KBM-7 (cell line): ENCODE measurements at places on chromosomes 5 and 9.
A peak's percentile ranks its signal among the peaks of the same experiment; 100 is the strongest.

DNA sequence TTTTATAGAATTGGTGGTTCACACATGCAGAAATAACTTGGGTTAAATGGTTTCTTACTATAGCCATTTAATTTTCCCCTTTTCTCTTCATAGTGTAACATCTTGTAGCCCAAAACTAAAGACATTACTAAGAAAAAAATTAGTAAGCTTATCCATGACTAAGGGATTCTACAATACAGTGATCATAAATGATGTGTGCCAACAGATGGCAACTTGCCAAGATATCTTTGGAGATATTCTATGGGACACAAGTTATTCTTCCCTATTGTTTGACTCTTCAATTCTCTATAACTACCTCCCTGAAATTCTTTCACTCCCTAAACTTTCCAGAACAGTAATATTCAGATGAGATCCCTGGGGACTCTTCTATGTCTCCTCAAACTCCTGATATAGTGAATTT, 580.6 kb downstream of the PTPRD start:
- no peak for DNase-seq

DNA sequence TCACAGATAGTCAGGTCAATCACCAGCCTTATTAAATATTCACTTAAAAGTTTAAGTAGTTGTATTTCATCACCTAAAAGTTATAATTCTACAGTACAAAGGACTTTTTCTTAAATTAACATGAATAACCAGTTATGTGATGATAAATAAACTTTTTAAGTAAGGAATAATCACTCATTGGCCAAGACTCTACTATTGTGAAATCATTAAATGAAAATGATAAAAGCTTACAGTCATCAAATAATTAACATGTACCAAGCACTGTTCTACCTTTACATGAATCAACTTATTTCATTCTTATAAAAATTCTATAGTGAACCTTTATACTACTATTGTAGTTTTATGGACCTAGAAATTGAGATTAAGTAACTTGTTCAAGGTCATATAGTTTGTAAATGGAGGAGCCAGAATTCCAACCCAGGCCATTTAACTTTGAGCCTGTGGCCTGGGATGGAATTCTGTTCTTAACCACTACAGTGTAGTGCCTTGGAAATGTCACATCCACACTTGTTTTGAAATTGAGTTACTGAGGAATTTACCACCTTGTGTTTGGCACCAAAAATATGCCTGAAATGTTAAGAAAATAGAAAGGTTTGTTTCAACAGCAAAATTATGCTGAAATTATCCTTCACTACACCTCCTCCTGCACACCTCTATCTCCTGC, 32.8 kb upstream of the MSANTD3 start:
- no peak for DNase-seq

DNA sequence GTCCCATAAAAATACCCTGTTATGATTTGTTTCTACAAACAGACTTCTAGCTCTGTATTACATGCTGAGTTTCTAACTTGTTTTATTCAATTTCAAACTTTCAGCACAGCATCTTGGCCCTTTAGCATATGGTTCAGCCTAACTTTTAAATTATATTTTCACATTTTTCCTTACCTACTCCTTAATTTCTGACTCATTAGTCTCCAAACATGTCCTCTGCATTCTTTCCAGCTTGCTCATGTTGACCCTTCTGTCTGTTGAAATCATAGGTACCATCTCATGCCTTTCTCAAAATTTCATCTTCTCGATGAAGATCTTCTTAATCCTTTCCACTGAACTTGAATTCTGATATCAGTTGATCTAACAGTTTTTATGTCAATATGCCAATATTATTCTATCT, 200.9 kb upstream of the RIOK2 start:
- no peak for DNase-seq

- DNase-seq, result peak; percentile 51
Measured at GRCh38 chr5:159405611-159406031, 75.3 kb upstream of the IL12B start.

DNA sequence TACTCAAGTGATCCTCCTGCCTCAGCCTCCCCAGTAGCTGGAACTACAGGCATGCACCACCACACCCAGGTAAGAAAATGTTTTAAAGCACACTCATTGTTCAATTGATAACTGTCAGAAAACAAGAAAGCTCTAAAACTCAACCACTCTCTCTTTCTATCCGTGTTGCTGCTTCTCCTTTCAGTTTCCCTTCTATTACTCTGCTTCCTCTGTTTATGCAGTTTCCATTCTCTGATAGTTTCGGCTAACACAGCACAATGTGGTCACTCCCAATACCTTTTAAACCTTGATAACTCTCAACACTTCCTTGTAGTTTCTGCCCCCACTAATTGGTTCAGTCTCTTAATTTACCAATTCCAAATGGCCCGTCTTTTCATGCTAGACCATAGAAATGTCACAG, 59.2 kb upstream of the NR4A3 start:
- DNase-seq, result no peak
